SK-N-MC (cell line): ENCODE measurements at places on chromosomes 3 and 15.

DNA sequence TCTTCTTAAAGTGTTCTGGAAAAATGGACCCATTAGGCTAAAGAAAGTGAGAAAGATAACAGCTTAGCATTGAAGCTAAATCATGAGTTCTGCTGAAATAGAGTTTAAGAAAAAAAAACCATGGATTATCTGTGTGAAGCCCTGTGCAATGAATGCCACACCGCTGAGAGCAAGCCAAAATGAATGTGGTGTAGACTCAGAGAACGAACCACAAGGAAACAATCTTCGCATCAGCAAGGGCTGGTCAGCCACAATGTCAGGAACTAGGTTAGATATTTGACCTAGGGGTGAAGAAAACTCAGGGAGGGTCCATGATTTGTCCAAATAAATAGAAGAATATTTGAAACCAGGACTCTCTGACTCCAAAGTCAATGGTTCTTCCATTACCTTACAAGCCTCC, 91.4 kb upstream of the MEX3B start:
- DNase-seq, result no peak

GRCh38 chr3:122067588-122068240, 12.6 kb downstream of the CD86 start:
- DNase-seq, result no peak

DNA sequence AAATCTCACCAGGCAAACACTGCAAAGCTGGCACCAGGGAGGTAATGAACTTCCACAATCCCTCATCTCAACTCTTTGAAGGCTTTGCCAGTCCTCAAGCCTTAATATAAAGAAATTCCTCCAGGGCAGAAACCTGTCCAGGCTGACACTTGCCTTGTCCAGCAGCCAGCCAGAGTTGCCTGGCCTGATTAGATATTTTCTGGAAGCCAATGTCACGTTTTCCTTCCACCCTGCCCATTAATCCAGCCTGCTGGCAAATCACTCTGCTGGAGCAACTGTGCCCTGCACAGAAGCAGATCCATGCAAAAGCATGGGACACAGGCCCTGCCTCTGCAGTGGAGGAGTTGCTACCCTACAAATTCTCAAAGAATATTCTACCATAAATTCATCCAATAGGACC, 56.5 kb downstream of the HEG1 start:
- DNase-seq, result no peak

- DNase-seq, result no peak
Measured at GRCh38 chr15:67150023-67150860, 84.8 kb downstream of the SMAD3 start.

- DNase-seq, result no peak
Measured at GRCh38 chr15:74203914-74204431, 1.4 kb upstream of the STRA6 start.

GRCh38 chr15:52414936-52415335, 113.7 kb downstream of the MYO5A start:
- no peak for DNase-seq
